ENCODE measurements at places on chromosomes 1 and 21.

GRCh38 chr1:147747966-147748365 lies 12.4 kb downstream of the GJA5 start:
- no peak for DNase-seq

GRCh38 chr1:92934395-92935378 lies 26.6 kb downstream of the DIPK1A start:
- DNase-seq = peak; percentile 69

GRCh38 chr21:43815107-43815613 lies 25.8 kb downstream of the RRP1 start:
- no peak for DNase-seq

GRCh38 chr1:182622901-182623528 lies 18.8 kb upstream of the RGS16 start:
- no peak for DNase-seq
